ENCODE measurements at places on chromosomes 1 and 21.

DNA sequence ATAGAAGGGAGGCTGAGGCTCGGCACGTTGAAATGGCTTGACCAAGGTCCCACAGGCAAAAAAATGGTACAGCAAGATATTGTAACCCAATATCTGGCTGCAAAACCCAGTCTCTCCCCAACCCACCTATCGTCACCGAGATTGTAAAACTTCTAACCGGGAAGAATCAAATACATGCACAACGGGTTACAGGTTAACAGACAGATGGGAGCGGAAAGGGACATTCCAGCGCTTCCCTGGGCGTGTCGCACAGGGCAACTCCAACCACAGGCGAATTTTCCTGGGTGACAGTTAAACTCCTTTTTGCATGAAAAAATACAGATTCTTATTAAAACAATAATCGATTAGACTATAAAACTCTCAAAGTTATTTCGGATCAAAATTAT is 31.8 kb upstream of the JUN start:
- no peak for DNase-seq

DNA sequence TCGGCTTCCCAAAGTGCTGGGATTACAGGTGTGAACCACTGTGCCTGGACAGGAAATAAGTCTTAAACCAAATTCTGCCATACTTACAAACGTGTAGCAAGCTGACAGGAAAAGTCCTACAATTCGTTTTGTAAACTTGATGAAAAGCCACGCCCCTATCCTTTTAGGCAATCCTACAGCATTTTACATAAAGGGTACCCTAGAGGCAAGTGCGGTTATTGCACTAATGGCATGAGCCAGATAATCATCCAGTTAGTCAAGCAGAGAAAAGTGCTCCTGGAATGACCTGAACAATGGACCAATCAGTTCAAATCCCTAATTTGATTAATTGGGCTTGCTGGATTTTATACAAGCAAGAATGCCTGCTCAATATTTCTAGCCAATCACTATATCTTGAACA is 338.2 kb downstream of the KIF26B start:
- no peak for DNase-seq

DNA sequence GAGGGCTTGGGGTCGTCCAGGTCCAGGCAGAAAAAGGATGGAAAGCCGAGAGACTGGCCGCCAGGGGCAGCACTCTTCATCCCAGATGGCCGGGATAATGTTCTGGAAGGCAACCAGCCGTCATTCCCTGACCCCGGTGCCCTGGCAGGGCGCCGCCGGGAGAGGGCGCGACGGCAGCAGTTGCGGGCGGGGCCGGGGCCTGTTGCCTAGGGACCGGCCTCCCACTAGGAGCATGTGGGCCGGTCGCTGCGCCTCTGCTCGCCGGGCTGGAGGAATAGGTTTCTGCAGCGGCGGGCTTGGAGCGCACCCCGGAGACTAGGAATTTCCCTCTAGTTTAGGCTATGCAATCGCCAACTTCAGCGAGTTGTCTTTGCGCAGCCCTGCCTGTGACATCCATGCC is 11.0 kb downstream of the DMRTB1 start:
- no peak for DNase-seq

- DNase-seq: no peak
Measured at GRCh38 chr1:36585569-36586548, 103.1 kb upstream of the CSF3R start.

DNA sequence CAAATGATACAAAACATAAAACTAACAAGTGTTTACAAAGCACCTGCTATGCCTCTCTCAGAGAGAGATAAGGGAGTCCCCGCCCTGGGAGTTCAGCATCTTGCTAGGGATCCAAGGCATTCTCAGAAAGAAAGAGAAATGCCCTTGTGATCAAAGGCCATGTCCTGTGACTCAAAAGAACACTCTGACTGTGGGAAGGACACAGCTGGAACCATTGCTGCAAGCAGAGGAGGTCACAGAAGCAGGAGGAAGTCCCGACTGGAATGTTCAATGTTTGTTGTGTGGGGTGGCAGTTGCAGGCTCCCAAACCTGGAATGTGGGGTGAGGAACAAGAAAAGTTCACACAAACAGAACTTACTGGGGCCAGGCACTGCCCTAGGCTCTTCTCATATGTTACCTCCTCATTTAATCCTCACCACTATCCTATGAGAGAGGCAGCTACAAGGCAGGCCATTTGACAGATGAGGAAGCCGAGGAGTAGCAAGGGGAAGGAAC is 93.0 kb upstream of the GRIK3 start:
- no peak for DNase-seq

DNA sequence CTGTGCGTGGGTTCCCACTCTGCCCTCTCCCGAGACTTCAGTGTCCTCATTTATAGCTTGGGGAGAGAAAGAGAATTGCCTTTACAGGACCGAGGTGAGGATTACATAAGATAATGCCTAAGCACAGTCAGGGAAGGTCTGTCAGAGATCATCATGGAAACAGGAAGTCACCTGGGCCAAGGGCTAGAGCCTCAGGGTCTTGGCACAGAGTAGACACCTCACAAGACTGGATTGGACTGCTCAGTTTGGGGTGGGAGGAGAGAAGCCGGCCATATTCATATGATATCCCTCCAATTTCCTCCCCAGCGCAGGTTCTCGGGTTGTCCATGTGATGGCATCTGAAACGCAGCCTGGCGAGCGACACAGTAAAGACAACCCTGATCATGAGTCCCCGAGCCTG is 3.8 kb downstream of the CNR2 start:
- DNase-seq: no peak

- no peak for DNase-seq
Measured at GRCh38 chr1:107533436-107533835, 392.6 kb downstream of the NTNG1 start.

GRCh38 chr1:5428351-5428750 is 563.9 kb downstream of the NPHP4 start:
- no peak for DNase-seq

GRCh38 chr1:156386949-156387869 is 18.2 kb downstream of the RHBG start:
- no peak for DNase-seq

GRCh38 chr1:45044916-45045315 is 32.9 kb downstream of the UROD start:
- no peak for DNase-seq

DNA sequence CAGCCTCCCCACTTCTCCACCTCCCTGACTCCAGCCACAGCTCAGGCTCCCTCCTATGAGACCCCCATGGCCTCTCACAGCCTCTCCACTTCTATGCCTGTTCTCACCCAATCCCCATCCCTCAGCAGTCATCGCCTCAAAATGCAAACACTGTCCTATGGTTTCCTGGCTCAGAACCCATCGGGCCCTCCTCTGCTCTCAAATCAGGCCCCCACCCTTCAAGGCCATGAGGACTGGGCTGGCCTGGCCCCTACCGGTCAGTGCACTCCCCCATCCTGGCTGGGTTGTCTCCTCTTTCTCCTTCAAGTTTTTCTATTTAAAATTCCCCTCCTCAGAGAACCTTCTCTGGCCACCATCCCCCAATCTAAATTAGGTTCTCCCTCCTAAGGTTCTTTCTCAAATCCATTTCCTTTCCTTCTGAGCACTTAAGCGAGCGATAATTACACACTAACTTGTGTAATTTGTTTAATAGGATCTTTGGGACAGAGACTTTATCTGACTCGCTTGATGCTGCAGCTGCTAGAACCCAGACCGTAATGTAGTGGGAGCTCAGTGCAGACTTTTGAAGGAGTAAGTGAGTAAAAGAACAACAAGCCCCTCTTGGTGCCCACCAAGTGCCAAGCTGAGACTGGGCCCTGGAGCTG is 347.2 kb downstream of the MATN1 start:
- DNase-seq: no peak

DNA sequence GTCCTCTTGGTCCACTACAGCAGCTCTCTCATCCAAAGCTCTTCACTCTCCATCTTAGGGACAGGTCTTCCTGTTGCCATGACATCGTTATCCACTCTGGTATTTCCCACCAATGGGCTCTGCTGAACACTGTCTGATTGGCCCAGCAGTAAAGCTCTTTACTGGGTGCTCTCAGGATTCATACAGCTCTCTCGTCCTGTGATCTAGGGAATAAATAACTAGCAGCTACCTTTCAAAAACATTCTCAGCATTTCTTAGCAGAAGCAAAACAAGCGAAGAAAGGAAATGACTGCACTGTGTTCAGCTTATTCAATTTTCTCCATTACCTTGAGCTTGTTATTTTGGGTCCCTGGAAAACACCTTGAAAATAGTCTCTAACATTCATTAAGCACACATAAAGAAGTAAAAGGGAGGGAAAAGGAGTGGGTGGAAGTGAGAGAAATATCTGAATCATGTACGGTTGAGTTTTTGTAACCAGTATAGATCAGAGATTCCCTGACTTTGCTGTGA is 163.4 kb upstream of the SGIP1 start:
- no peak for DNase-seq

- DNase-seq: no peak
Measured at GRCh38 chr1:235597867-235598553, 51.6 kb downstream of the GNG4 start.

DNA sequence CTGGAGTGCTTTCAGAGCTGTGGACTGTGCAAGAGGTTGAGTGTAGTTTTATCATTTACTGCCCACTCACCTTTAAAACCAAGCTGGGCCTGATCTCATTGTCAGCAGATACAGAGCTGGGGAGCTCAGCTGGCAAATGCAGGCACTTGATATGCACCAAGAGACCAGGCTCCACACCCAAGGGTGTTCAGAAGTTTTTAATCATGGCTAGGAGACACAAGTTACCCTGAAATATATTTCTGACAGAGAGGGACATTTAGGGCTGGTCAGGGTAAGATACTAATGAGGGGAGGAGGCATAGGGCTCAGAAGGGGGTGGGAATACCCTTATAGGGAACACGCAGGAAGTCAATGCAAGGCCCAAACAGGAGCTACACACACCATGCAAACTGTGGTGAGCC is 153.7 kb downstream of the ELAVL4 start:
- no peak for DNase-seq

DNA sequence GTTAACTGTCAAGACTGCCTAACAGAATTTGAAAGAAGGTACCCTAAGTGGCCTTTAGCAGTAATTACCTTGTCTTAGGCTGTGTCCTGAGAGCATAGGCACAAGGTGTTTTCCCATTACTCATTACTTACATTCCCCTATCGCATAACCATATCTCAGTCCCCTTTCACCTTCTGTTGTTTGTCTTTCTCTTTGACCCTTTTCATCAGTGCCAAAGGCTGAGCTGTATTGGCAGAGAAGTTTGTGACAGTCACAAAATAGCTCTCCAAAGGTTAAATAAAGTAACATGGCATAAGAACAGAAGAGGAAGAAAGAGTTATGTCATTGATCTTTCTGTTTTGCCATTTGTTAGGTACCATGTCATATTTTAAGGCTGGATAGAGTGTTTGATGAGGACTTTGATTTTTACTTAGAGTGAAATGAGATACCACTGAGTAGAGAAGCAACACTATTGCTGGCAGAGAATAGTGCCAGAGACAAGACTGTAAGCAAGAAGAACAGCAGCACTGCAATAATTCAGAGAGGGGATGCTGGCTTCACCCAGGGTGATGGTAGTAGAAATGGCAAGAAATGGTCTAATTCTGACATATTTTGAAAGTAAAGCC is 497.8 kb downstream of the TTLL7 start:
- no peak for DNase-seq

DNA sequence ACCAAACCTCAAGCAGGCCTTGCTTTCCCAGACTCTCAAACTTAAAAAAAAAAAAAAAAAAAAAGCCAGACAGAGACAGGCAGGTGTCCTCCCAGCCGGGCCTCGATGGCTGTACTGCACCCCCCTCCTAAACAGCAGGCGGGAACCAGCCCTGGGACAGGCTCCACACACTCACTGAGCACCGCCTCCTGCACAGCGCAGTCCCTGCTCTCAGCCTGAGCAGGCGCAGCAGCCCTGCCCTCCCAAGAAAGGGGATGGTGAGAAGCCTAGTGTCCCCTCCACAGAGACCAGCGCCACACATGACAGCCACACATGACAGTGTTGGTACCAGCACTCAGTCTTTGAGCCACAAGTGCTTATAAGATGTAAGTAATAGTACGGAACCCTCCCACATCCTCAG is 11.9 kb downstream of the MX2 start:
- DNase-seq: no peak

GRCh38 chr1:43531107-43531905 is 623 bp downstream of the PTPRF start:
- DNase-seq: no peak

- DNase-seq: no peak
Measured at GRCh38 chr1:216020743-216021345, 402.4 kb downstream of the USH2A start.

- DNase-seq: no peak
Measured at GRCh38 chr21:41758550-41758949, 8.3 kb downstream of the RIPK4 start.

GRCh38 chr21:35406635-35407034 is 357.5 kb upstream of the RUNX1 start:
- no peak for DNase-seq

GRCh38 chr1:2972011-2972878 is 49.0 kb upstream of the ACTRT2 start:
- no peak for DNase-seq

DNA sequence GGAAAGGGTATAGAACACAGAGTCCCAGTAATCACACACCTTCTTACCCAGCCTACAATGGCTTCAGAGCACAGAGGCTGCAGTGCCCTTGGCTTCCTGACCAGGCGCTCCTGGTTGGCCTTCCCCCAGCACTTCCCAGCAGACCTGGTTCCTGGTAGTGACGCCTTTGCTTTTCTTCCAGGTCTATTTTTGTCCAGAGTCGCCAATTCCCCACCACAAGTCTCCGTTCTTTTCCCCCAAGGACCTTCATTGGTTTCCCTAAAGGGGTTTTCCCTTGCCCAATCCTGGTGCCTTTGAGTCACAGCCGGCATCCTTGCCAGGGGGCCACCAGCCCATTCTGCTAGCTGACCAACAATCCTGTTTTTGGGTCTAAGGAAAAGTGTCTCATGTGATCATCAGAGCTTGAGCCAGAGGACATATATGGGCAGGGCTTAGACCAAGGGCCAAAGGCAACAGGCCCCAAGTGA is 84.8 kb downstream of the KCNJ15 start:
- DNase-seq: no peak

- DNase-seq: no peak
Measured at GRCh38 chr1:207649210-207649753, 4.3 kb downstream of the CR1L start.

GRCh38 chr1:12145616-12146342 is 21.0 kb upstream of the TNFRSF1B start:
- DNase-seq: no peak

DNA sequence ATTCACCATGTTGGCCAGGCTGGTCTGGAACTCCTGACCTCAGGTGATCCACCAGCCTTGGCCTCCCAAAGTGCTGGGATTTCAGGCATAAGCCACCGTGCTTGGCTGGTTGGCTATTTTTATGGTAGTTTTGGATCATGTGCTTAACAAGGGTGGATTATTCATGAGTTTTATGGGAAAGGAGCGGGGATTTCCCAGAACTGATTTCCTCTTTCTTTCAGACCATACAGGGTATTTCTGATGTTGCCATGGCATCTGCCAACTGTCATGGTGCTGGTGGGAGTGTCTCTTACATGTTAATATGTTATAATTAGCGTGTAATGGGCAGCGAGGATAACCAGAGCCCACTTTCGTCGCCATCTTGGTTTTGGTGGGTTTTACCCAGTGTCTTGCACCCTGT is 3.2 kb downstream of the TRPM2 start:
- DNase-seq: no peak

GRCh38 chr1:158310623-158311022 is 20.7 kb downstream of the CD1B start:
- no peak for DNase-seq
